ENCODE measurements at places on chromosomes 1 and 21. TPM values are rescaled to one million over a fixed set of nuclear protein-coding genes. Genes with fewer than 3 reads are reported as not detected.

GRCh38 chr1:164635803-164636731 is 77.1 kb downstream of the PBX1 start:
- no peak for DNase-seq

- DNase-seq, result no peak
Measured at GRCh38 chr1:77614037-77614436, 68.4 kb downstream of the ZZZ3 start.

DNA sequence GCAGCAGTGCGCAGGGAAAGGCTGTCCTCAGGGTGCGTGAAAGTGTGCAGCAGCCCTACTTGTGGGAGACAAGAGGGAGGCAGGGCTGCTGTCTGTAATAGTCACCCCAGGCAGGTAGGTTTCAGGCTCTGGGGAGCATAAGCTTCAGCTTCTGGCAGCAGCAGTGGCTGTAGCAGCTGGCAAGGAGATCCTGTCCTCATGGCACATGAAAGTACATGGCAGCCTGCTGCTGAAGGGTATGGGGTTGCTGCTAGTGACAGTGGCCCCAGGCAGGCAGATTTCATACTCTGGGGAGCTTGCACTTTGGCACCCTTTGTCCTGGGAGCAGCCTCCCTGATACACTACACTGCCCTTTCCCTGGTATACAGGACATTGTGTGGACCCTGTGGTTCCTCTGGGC is 26.3 kb downstream of the KIAA0319L start:
- no peak for DNase-seq

PERM1 gene
- total RNA-seq, result not detected

DNA sequence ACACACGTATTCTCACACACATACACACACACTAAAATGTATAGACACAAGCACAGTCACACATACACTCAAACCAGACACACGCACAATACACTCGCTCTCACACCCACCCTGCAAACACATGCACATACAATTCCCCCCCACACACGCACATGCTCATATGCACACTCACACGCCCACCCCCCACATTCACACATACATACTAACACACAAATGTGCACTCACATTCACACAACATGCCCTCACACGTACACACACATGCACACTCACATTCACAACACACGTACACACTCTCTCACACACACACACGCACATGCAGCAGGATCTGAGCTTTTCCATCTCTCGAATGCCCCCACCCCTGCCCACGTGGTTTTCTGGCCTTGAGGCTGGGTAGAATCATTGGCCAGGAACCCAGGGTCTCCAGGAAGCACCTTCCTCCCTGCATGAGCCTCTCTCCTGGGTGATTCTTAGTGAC is 589.7 kb downstream of the PTPRU start:
- no peak for DNase-seq

- no peak for DNase-seq
Measured at GRCh38 chr1:26315874-26316850, 1.6 kb upstream of the CD52 start.

DNA sequence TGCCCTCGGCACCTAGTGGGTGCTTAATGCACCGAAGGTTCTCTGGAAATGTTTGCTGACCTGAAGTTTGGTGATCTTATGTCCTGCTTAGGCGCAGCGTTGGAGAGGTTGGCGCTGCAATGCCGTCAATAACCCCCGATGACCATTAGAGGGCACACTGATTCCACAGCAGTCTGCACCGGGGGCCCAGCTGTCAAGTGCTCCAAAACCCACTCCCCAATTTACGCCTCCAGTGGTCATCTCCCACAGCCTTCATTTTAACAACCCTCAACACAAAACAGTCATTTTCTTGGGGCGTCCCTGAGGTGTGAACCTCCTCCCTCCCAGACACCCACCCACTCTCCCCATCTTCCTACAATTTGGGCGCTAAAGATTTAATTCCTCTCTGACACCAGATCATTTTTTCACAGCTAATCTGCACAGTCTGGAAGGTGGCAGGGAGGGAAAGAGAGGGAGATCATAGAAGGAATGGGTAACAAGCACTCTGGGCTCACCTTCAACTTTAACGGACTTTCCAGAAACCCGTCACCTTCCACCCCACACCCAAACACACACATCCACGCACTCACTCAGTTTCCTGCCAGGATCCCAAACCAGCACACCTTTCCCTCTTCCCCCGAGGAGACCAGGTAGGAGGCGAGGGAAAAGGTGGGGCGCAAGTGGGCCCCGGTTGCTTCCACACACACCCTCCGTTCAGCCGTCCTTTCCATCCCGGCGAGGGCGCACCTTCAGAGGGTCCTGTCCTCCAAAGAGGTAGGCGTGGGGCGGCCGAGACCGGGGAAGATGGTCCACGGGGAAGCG is 570 bp upstream of the NPR1 start:
- DNase-seq, result peak; percentile 30

DNA sequence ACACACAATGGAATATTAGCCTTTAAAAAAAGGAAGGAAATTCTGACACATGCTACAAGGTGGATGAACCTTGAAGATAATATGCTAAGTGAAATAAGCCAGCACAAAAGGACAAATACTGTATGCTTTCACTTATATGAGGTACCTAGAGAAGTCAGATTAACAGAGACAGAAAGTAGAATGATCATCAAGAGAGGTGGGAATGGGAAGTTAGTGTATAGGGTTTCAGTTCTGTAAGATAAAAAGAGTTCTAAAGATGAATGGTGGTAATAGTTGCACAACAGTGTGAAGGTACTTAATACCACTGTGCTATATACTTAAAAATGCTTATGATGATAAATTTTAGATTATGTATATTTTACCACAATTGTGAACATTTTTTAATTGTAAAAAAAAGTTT is 7.2 kb downstream of the RPAP2 start:
- DNase-seq, result no peak

All from activated T-cell treated with anti-CD3 and anti-CD28 coated beads, Interleukin-2, amount 50 U/mL, for 4 hours (primary cell).